A549 treated with GW870086 at 1 μM for 4 hours (cell line): ENCODE measurements at places on chromosomes 6 and 20. TPM values are rescaled to one million over a fixed set of nuclear protein-coding genes. Genes with fewer than 3 reads are reported as not detected.

The PGBD1 gene
- total RNA-seq = 4.6 to 5.1 TPM (median 5.0 TPM) in 5 replicates

The PRSS35 gene
- 0.07 to 0.15 TPM (median 0.09 TPM) in 4 of 5 replicates, not detected in the other for total RNA-seq

The RAD21L1 gene
- total RNA-seq = not detected in 5 replicates

The PROKR2 gene
- not detected in 5 replicates for total RNA-seq

The OOEP gene
- not detected in 5 replicates for total RNA-seq

The MAS1 gene
- total RNA-seq = not detected in 5 replicates

The ADTRP gene
- 0.38 to 0.71 TPM (median 0.58 TPM) in 4 of 5 replicates, not detected in the other for total RNA-seq
